ENCODE measurements at places on chromosomes 12 and 14.

- DNase-seq, result no peak
These were observed 9.2 kb upstream of the PYROXD1 start for GRCh38 chr12:21428241-21428640.

DNA sequence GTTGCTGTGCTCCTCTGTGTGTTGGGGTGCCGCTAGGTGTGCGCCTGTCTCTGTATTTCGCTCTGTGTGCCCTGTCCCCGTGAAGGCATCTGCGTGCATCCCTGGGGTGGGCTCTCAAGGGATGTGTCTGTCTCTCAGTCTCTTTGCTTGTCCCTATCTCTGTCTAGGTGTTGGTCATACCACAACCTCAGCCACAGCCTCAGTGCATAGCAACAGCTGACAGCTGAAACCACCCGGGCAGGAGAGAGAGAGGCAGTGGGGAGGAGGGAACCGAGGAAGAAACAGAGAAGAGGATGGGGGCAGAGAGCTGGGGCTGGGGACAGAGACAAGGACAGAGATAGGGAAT is 953 bp upstream of the NXPH4 start:
- DNase-seq, result no peak

DNA sequence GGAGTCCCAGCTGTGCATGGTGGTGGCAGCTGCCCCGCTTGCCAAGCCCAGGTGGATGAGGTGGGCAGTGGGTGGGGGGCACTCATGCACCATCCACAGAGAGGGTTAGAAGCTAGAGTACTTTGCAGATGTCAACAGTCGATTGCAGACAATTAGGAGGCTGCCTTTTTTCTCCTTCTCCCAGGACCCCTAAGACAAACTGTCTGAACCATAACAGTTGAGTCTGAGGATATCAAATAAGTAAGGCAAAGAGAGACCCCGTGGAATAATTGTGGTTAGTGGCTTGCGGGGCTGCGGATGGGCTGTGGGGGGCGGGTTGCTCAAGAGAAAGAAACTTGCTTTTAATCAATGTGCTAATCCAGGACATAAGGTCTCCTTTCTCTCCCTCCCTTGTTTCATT is 926.2 kb downstream of the VRK1 start:
- DNase-seq, result no peak

DNA sequence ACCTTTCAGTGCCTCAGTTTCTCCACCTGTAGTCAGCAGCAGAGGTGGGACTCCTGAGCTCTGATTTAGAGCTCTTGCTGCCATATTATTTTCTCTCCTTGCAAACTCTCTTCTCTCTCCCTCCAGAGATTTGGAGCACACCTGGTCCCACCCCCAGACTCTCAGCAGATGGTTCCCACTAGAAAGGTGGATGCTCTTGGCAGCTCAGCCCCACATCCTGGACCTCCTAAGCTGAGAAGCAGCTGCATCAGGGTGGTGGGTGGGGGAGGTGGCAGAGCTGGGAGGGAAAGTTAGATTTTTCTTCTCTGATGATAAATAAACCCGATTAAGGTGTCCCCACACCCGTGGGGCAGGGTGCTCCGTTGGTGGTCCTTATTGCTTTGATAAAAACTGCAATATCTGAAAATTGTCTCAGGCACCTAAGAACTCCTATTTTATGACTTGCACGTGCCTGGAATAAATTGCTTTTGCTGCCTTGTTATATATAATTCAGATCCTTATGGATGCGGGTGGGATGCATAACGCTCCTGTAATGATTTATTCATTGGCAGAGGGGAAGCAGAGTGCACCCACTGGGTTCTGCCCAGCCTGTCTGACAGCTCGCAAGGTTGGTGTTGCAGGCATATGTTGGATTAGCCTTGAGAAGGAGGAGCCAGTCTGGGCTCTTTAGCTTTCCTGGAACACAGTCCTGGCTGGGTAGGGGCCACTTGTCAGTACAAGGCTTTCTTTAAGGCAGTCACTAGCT is 214.2 kb downstream of the SUDS3 start:
- DNase-seq, result peak; percentile 2

- no peak for DNase-seq
These were observed 14.7 kb downstream of the HMGA2 start for GRCh38 chr12:65839027-65839426.

GRCh38 chr12:77130193-77130592 is 64.8 kb upstream of the E2F7 start:
- DNase-seq, result no peak

DNA sequence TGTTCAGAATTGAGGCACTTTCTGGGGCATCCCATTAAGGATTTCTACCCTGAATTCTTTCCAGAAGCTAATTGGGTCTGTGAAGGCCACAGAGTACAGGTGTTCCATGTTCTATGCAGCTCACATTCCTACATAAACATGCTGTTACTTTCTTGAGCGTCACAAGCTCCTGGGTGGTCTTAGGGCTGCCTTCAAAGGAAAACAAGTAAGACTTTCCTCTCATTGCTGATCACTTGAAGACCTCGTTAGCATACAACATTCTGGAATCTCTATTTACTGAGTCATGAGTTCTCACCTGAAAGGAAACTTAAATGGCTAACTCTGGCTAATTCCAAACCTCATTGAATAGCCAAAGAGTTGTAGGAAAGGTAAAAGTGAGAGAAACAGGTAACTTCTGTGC is 63.0 kb upstream of the HMGA2 start:
- no peak for DNase-seq

GRCh38 chr14:55103005-55103640 is 25.9 kb upstream of the LGALS3 start:
- DNase-seq, result no peak

DNA sequence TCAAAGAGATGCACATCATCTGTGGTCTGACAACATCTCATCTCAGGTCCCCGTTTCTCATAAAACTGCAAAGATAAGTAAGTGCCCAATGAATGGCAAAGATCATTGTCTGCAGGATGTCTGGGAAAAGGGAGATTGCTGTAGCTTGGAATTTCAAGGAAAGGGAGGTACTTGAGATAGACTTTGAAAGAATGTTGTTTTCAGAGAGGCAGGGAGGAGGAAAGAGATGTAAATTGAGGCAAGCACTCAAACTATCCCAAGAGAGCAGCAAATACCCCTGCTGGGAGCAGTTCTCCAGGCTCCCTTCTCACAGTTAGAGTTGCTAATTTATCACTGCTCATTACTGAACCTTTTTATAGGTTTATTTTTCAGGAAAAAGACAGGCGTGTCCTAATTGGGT is 107.1 kb downstream of the MYRFL start:
- no peak for DNase-seq

DNA sequence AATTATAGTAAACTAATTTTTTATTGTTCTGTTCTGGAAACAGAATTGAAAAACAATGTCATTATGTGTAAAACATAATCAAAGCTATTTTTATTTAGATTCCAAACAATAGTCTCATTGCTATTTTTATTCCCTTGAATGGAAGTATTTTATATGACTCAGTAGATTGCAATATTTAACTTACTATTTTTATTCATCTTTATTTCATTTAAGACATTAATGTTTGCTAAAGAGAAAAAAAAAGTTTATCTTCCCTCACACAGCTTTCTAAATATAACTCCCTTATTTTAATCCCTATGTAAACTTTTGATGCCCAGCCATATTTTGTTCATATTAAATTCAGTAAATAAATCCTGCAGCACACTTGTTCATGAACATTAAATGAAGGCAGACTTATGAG is 622.4 kb downstream of the SLC6A15 start:
- DNase-seq, result no peak

DNA sequence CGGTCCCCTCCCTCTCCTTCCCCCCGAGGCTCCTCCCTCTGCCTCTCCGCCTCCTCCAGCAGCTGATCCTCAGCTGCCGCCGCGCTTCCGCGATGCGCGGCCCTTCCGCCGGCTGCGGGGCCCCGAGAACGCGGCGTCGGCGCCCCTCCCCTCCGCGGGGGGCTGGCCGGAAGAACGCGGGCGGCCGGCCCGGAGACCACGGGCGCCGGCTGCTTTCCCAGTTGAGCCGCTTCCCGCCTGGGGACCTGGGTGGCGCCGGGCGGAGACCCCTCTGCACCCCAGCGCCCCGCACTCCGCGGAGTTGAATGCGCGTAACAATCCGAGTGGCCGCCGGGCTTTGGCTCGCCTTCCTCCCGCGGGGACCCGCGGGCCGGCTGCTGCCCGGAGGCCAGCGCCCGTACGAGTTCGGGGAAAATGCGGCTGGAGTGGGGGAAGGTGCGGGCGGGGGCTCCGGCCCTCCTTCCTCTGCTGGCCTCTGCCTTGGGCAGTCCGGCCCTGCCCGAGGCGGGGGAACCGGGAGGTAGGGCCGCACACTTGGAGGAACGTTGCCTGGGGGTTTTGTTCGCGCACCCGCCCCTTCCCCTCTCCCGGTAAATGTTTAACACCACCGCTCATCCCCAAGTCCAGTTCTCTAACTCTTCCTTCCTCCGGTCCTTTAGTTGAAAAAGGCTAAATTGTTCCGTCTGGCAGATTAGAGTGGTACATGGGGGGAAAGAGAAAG is 393 bp upstream of the DCAF5 start:
- peak; percentile 76 for DNase-seq

- DNase-seq, result no peak
These were observed 53.5 kb upstream of the WSCD2 start for GRCh38 chr12:108075561-108075960.

GRCh38 chr12:106774808-106775524 is 484 bp downstream of the RIC8B start:
- no peak for DNase-seq

GRCh38 chr14:65290830-65291229 is 121.7 kb upstream of the FUT8 start:
- no peak for DNase-seq

DNA sequence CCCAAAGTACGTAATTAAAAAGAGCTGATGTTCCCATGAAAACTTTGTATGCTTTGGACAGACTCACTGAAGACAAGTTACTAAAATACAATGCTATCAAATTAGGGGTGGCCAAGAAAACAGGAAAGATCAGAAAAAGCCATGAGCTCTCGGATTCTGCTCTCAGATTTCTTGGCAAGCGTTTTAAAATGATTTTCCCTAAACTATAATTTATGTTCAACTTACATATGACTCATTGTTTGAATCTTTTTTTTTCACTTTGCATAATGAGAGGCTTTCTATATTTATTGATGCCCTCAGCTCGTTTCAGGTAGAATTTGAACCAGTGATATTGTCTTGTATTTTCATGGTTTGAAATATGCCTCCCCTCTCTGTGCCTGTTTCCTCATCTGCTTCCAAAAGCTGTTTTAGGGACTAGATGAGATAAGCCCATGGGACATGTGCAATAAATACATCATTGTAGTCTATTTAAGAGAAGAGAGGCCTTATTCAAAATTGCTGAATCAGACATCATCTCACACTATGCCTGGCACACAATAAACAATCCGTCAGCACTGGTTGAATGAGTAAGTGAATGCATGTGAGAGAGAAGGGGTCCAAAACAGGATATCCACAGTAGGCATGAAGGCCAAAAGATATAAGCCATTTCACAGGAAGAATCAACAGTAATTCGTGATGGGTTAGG is 4.7 kb upstream of the IPO8 start:
- DNase-seq, result no peak

DNA sequence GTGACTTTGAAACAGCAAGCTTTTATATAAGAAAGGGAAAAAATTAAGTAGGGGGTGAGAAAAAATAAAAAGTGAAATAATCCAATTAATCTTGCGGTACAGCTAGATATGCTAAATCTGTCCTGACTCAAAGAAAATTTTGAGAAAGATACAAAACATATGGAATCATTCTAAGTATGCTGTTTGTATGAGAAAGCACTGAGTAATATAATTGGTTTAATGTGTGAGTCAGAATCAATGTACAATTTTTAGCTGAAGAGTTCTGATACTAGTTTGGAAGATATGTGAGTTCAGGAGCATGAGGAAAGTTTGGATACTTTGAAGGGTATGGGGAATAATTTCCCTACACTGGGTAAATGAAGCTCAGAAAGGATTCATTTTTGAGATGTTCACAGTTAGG is 190.9 kb upstream of the RASSF8 start:
- no peak for DNase-seq

GRCh38 chr14:27223906-27224305 is 626.1 kb upstream of the NOVA1 start:
- DNase-seq, result no peak

DNA sequence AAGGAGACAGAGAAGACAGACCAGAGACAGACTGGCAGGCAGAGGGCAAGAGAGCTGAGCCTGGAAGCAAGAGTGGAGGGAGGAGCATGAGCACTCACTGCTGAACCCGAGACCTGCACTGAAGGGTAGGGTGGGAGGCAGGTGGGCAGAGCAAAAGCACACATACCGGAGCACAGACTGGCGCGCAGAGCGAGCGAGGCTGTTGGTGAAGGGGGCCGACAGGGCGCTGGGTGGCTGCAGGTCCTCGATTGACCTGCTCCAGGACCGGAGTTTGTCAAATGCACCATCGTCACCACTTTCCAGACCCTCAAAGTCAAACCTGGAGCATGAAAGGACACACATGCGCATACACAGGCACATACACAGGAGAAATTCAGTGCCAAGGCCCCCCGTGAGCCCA is 34.9 kb downstream of the PRPF40B start:
- no peak for DNase-seq

DNA sequence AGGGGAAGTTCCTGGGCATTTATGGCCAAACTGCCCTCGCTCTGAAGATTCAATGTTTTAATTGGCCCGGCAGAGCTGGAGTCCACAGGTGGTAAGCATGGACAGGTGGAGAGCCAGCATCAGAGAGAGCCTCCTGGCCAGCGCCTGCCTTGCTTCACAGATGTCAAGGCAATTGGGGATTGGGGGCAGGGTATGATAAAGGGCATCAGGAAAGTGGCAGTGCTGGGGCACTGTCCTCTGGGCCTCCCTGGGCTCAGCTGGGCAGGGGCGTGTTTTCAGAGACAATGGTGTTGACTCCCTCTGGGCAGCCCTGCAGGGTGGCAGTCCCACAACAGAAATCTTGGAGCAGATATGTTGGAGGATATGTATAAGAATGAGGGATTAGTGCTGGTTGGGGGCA is 237.3 kb downstream of the CACNA1C start:
- DNase-seq, result no peak

GRCh38 chr12:109182041-109182839 is 65.9 kb downstream of the ACACB start:
- DNase-seq, result peak; percentile 11

DNA sequence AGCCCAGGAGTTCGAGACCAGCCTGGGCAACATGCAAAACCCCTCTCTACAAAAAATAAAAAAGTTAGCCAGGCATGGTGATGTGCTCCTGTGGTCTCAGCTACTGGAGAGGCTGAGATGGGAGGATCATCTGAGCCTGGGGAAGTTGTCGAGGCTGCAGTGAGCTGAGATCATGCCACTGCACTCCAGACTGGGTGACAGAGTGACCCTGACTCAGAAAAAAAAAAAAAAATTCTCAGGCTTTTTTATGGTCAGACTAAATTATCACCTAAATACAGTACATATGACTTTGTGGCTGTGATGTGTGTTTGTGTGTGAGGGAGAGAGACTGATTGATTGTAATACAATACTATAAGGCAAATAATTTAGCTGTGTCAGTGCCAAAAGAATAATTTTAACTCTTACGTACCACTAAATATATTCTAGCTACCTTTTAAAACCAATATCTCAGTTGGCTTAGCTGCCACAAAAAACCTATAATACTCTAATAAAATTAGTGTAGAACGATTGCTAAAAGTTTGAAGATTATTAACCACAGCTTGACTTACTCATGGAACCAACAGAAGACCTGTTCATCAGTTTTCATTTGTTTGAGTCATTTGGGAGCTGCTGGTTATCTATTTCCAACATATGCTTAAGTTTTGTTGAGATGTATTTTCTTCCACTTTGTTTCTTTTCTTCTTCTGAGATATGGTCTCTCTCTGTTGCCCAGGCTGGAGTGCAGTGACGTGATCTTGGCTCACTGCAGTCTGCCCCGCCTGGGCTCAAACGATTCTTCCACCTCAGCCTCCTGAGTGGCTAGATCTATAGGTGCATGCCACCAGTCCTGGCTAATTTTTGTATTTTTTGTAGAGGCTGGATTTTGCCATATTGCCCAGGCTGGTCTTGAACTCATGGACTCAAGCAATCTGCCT is 58.0 kb downstream of the DIP2B start:
- DNase-seq, result no peak

GRCh38 chr12:122082621-122083356 is 4.2 kb downstream of the MLXIP start:
- DNase-seq, result no peak
